ENCODE measurements at places on chromosomes 6 and 20. TPM values are rescaled to one million over a fixed set of nuclear protein-coding genes. Genes with fewer than 3 reads are reported as not detected.

The TUBB gene
- total RNA-seq, result 320 TPM

The TCF15 gene
- total RNA-seq, result 3.3 TPM

The PTCHD4 gene
- 2.7 TPM for total RNA-seq

The CST1 gene
- not detected for total RNA-seq

The CD93 gene
- total RNA-seq, result 80.7 TPM
